ENCODE measurements at places on chromosomes 16 and 17.

DNA sequence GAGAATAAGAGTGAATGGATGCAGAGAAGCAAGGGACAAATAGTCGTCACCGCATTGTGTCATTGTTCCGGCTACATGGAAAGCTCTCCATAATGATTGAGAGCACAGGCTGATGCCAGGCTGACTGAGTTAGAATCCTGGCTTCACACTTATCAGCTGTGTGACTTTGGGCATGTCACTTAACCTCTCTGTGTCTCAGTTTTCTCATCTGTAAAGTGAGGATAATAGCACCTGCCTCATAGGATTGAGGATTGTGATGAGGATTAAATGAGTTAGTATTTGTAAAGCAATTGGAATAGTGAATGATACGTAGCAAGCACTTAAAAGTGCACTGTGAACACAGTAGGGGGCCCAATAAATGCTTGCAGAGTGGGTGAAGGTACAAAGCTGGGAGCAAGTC, 45.7 kb upstream of the LYRM9 start:
- DNase-seq: no peak

- peak; percentile 61 for DNase-seq
These were observed 97.8 kb upstream of the MAF start for GRCh38 chr16:79698341-79698753.

- DNase-seq: peak; percentile 61
These were observed 631 bp downstream of the TRAF7 start for GRCh38 chr16:2155977-2156848.

GRCh38 chr17:63480826-63481487, 4.1 kb downstream of the ACE start:
- no peak for DNase-seq

DNA sequence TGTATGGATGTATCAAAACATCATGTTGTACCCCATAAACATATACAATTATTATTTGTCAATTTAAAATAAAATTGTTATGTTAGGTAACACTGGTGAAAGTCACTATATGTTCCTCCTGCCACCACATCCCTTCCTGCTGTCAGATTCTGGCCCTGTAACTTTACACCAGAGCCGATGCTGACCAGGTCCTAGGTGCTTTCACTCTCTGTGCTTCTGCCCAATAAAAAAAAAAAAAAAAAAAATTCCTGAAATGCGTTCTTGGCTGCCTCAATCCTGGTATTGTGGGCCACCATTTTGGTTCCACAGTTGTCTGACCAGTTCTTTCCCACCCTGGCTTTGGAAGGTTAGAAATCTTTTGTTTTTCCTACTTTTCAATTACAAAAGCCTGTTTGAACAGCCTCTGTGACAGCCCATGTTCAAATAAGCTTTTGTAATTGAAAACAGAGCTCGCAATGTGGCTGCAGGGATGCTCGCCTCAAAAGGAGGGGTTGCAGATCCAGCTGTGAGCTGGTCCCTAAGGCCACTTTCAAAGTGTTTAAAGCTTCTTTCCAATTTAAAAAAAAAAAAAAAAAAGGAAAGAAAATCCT, 831.0 kb upstream of the EEF2KMT start:
- DNase-seq: peak; percentile 59

GRCh38 chr17:79874329-79874981, 35.2 kb upstream of the CBX4 start:
- no peak for DNase-seq
